ENCODE measurements at places on chromosomes 12 and 14.

DNA sequence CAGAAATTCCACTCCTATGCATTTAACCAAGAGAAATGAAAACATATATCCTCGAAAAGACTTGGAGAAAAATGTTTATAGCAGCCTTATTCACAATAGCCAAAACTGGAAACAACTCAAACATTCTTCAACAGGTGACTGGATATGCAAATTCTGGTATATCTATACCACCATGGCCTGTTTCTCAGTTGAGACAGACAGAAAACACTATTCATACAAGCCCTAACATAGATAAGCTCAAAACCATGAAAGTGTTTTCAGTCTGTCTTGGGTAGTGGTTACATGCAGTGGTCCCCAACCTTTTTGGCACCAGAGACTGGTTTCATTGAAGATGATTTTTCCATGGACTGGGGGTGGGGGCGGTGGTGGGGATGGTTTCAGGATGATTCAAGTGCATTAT, 83.8 kb downstream of the SRGAP1 start:
- no peak for DNase-seq

GRCh38 chr14:105748204-105748578, 221.8 kb downstream of the TMEM121 start:
- DNase-seq = no peak

- no peak for DNase-seq
These were observed 421.1 kb upstream of the RGS6 start for GRCh38 chr14:71511152-71511551.

DNA sequence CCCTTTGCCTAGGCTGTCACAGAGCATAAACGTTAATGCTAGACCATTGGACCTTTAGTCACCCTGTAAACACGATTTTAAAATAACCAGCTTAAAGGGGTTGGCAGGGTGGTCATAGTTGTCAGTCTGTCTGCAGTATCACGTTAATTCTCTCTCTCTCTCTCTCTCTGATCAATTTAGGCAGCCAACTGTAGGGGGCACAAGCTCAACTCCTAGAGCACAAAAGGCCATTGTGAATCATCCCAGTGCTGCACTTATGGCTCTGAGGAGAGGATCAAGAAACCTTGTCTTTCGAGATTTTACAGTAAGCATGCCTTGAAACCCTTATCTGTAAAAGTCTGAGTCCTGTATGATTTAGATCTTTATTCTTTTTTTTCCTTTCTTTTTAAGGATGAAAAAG, 97.1 kb downstream of the SCAF11 start:
- no peak for DNase-seq

DNA sequence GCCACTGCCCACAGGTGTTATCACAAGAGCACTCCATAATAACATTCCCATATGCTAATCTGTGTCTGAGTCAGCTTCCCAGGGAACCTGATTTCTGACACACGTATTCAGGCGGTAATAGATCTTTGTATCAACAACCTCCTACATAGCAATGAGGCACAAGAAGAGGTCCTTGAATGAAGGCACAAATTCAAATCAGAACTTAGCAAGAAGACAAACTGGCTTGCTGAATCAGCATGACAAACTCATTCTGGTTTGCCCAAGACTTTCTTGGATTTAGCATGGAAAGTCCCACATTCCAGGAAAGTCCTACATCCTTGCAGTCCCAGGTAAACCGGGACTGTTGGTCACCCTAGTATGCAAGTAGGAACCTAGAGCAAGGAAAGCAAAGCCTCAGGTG, 33.9 kb upstream of the RNU6-7 start:
- no peak for DNase-seq

DNA sequence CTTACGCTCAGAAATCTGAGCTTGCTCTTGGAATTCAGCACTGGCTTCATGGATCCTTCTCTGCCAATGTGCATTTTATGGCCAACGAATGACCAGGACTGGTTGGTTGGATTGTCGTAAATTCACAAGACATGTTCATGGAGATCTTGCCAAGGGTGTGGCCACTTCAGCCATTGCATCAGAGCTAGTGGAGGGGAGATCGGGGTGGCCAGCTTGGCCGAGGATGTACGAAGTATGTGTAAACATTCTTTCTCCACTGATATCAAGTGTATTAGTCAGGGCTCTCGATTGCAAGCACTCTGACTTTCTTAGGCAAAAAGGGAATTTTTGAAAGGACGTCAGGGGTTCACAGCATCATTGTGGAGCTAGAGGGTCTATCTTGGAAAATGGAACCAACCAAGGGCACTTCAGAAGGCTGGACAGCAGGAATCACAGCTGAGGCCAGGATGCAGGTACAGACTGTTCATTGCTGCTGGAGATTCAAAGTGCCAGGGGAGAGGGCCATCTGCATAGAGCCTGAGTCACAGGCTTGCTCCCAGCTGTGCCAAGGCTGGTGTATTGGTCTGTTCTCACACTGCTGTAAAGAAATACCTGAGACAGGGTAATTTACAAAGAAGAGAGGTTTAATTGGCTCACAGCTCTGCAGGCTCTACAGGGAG, 32.9 kb upstream of the ADGRD1 start:
- no peak for DNase-seq

DNA sequence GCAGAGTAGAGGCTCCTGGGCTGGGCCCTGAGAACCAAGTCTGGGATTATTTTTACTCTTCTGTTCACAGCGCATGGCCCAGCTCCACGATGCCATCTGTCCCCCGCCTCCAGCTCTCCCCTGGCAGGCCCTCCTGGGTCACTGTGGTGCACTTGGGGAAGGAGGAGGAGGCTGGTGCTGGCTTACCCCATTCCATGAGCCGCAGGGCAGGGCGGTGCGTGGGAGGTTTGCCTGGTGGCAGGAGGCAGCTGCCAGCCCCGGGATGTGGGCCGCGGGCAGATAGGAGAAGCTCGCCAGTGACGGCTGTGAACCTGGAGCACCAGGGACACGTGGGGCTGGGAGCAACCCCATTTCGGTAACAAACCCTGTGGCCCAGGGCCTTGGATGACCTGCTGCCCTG, 23.2 kb downstream of the TEAD4 start:
- no peak for DNase-seq

DNA sequence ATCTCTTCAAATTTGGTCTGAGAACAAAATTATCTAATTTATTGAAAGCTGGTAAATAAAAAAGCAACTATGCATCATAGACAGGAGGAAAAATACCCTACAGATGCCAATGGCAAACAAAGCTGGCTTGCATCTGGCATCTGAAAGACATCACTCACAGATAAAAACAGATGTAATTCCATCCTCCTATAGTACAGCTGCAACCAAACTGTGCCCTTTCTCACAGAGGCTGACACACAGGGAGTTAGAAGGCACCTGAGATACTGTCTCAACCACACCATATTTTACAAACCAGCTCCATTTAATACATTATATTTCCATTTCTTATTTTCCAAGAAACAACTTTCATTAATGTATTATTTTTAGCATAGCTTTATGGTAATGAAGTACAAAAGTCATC, 39.4 kb downstream of the DUSP16 start:
- DNase-seq = no peak

GRCh38 chr12:52171950-52172512, 19.8 kb downstream of the KRT80 start:
- peak; percentile 23 for DNase-seq

- DNase-seq = peak; percentile 14
These were observed 4.7 kb upstream of the CCER1 start for GRCh38 chr12:90959538-90960139.

DNA sequence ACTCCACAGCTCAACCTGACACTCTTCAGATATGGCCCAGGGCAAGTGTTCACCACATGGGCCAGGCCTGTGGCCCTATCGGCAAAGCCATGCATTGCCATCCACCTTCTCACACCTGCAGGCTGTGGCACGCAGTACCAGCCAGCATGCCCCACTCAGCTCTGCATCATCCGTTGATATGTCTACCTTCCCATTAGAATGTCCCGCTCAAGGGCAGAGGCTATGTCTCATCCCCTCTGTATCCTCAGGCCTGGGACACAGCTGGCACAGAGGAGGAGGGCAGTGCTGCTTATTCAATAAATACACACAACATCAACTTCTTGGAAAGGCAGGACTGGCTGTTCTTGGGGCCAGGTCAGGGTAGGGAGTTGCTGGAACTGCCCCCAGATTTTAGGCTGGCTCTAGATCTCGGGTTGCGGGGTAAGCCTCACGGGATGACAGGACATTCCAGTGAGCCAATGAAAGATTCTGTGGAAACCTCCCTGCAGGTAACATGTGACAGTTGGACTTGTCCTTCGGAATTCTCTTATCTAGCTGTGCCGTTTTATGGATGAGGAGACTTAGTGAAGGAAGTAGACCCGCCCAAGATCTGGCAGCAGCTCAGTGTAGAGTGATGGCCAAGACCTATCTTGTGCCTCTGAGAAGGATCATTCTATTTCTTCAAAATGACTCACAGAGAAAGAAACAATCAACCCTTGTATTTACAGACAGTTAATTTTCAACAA, 25.6 kb downstream of the SYNE3 start:
- no peak for DNase-seq

DNA sequence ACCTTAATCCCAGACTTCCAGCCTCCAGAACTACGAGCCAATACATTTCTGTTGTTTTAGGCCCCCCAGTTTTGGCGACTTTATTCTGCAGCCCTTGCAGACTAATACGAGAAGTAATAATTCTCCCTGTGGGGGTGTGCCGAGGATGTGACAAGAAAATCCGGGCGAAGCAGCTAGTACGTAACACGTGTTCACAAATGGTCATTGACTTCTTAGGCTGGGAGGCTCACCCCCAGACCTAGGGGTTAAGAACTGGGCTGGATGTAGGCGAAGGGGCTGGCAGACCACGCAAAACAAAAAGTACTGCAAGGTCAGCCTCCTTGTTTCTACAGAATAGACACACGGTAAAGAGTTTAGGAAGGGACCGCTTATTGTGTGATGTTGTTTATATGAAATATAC, 69.8 kb upstream of the ESRRB start:
- no peak for DNase-seq

DNA sequence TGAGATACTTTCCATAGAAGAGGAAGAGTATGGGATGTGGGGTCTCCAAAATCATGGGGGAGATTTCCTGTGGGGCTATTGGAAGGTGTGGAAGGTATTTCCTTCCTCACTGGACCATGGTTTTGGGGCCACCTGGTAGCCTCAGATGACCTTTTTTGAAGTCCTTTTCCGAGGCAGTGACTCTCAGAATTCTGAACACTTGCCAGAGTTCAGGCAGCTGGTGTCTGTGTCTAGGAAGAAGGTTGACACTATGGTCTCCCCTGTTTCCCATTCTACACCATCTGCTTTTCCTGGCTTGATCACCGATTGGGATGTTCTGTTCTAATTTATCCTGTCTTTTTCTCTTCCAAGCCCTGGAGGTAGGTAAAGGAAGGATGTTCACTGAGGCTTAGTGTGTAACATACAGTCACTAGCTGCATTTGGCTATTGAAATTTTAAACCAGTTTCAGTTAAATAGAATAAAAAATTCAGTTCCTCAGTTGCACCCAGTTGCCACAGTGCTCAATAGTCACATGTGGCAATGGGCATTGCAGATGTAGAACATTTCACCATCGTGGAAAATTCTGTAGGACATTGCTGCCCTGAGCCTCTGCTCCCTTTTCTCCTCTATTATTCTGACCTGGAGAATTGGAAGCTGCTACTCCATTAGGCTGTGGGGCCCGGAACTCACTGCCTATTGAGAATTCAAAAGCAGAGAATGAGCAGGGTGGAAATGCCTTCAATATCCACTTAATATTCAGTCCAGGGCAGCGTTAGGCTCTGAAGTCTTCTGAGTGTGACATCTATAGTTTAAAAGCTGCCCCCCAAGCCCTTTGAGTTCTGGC, 11.0 kb upstream of the PLEKHG3 start:
- no peak for DNase-seq

- DNase-seq = peak; percentile 11
These were observed 3.7 kb downstream of the ZBTB1 start for GRCh38 chr14:64508215-64508776.

DNA sequence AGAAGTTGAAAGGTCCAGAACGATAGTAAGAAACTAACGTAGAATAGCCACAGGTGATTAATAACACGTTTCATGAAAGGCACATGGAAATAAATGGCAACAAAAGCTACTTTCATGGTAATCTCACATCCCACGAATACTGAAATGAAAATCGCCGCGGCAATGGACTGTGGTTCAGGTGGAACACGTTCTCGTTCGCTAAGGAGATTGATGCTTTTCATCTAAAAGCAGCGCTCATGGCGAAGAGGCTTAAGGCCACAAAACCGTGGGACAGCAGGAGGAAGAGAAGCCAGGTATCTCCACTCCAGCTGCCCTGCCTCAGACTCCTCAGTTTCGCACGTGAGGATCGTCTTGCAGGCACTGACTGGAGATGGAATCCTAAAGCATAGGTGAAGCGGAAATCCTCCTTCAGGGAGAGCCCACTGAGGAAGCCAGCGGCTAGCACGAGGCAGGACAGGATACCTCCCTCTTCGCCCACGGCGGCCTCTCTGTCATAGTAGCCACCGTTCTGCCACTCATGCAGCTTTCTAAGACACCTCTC, 696 bp upstream of the GPHN start:
- no peak for DNase-seq

GRCh38 chr14:89243286-89243685, 173.7 kb downstream of the FOXN3 start:
- DNase-seq = no peak

- DNase-seq = no peak
These were observed 95.0 kb downstream of the FOXN4 start for GRCh38 chr12:109214131-109214530.

DNA sequence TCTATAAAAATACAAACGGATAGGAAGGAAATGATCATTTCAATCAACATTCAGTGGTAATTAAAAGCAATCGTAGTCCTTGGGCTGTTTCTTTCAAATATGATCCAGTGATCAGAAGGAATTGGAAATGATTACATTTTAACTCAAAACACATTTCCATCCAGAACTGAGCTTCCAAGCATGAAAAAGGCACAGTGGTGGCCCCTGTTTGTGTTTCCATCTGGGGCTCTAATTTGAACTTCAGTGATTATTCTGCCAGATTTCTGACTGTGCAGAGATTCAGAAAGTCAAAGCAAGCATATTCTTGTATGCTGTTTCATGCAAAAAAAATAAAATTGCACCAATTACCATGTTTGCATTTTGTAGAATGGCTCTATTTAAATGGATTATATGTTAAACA, 157.0 kb upstream of the LMNTD1 start:
- DNase-seq = no peak

DNA sequence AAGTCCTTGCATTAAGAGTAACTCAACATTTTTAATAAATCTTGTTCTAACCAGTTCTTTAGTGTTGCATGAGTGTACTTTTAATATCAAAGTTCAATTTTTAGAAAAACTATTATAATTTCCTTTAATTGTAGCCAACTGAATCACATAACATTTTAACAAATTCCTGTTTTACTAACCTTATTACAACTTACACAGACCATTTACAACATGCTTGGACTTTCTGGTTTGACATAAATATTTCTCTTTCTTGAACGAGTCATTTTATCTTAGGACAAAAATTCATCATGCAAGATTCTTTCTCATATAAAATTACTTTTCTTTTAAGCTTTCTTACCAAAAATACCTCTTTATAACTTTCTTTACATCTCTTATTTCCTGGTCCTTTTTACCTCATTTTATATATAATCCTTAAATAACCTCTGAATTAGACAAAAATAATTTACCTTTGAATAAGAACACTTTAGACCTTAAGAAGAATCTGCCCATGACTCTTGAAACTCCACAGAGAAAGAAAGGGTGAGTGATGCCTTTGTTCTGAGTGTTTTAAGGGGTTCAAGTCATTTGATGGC, 3.9 kb downstream of the SLCO1A2 start:
- no peak for DNase-seq

Data from AML-193 (cell line).